ENCODE measurements at places on chromosomes 1 and 21.

- no peak for DNase-seq
These were observed 34.9 kb downstream of the GPR3 start for GRCh38 chr1:27427329-27427728.

DNA sequence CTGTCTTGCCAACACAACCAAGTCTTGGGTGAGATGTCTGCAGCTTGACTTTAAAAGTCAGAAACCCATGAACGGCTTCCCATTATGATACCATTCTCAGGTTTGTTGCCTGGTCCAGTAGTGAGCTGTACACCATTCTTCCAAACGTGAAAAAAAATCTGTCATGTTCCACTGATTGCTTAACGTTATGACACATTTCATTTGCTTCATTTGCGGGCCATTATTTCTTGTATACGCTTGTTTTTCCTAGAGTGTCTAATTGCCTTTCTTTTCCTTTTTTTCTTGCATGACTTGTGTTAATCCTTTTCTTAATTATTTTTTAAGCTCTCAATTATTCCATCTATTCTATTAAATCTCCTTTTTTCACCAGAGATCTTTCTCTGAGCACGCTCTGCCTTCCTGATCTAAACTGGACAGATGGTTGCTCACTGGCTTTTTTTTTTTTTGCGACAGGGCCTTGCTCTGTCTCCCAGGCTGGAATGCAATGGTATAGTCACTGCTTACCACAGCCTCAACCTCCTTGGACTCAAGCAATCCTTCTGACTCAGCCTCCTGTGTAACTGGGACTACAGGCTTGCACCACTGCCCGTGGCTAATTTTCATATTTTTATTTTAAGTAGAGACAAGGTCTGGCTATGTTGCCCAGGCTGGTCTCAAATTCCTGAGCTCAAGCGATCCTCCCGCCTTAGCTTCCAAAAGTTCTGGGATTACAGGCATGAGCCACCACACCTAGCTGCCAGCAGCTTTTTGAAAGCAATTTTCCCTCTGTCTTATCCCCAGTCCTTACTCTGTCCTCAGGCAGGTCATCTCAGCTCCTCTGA is 31.7 kb upstream of the CAMTA1 start:
- no peak for DNase-seq

GRCh38 chr21:31490443-31490842 is 146.4 kb upstream of the TIAM1 start:
- DNase-seq, result no peak

- no peak for DNase-seq
These were observed 15.4 kb downstream of the COL9A2 start for GRCh38 chr1:40301541-40302299.

DNA sequence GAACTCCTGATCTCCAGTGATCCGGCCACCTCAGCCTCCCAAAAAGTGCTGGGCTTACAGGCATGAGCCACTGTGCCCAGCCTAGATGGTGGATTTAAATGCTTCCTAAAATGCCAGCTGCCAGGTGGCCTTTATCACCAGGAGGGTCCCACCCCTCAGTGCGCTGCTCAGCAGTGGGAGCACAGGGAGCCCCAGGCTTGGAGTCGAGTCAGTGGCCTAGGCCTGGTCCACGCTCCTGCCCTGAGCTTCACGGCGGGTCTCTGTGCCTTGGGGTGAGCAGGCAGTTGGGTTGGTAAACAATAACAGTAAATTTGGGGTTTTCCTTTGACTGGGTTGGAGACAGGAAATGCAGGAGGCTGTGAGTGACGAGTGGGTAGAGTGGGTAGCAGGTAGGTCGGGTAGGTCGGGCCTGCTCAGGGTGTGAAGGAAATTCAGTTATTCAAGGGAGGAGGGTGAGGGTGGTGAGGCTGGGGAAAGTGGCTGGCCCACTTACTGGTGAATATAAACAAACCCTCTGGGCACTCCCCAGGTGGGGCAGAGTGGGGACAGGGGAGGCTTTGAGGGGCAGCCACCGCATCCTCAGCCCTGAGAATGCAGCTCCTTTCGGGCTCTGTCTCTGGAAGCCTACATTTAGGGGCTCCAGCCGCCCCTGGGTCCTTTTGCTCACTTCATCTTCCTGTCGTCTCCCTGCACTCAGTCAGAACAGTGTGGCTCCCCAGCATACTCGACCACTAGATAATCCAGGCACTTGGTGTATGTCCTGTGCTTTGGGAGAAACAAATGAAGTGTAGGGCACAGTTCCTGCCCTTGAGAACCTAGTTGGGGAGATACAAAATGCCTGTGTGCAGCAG is 33.5 kb upstream of the IL19 start:
- DNase-seq, result peak; percentile 58

DNA sequence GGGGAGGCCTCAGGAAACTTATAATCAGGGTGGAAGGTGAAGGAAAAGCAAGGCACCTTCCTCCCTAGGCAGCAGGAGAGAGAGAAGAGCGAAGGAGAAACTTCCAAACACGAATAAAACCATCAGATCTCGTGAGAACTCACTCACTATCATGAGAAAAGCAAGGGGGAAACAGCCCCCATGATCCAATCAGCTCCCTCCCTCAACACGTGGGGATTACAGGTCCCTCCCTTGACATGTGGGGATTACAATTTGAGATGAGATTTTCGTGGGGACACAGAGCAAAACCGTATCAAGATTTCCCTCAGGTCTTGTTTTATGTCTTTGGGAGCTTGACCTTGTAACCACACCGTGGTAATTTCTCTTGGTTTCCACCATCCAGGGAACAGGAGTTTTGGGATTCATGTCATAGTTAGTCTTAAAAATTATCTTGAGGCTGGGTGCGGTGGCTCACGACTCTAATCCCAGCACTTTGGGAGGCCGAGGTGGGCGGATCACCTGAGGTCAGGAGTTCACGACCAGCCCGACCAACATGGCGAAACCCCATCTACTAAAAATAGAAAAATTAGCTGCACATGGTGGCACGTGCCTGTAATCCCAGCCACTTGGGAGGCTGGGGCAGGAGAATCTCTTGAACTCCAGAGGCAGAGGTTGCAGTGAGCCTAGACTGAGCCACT is 47.2 kb upstream of the NBPF3 start:
- DNase-seq, result no peak

- no peak for DNase-seq
These were observed 5.2 kb upstream of the EXTL1 start for GRCh38 chr1:26016258-26016952.

- no peak for DNase-seq
These were observed 21.0 kb upstream of the ERRFI1 start for GRCh38 chr1:8047112-8047511.

DNA sequence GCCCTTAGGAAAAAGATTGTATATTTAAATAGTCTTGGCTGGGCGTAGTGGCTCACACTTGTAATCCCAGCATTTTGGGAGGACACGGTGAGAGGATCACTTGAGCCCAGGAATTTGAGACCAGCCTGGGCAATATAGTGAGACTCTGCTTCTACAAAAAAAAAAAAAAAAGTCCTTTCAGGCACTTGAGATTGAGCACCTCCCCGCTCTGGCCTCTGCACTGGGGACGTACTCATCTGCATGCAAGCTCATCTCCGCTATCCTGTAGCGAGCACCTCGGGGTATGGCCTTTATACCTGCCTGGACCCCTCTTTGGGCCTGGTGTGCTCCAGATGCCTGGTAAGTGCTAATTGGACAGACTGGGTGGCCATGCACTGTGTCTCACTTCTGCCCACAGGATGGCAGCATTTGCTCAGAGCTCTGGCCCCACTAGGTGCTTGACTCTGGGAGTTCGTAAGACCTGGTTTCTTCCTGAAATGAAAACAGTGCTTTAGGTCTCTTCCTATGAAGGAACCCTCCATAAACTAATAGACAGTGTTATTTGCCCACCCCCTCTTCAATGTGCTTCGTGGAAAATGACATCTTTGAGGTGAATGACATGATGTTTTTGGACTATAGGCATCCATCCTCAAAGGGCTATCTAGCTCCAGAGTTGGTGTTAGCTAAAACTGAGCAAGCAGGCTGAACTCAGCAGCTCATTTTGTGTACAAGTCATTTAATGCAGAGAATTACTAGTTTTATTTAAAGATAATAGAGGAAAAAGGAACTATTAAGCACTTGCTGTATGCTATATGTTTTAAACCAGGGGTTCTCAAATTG is 61.7 kb upstream of the ADAR start:
- DNase-seq, result peak; percentile 70

- peak; percentile 18 for DNase-seq
These were observed 41.3 kb downstream of the ARID4B start for GRCh38 chr1:235286667-235287066.

GRCh38 chr1:195218428-195219212 is 1389.6 kb downstream of the KCNT2 start:
- DNase-seq, result no peak

DNA sequence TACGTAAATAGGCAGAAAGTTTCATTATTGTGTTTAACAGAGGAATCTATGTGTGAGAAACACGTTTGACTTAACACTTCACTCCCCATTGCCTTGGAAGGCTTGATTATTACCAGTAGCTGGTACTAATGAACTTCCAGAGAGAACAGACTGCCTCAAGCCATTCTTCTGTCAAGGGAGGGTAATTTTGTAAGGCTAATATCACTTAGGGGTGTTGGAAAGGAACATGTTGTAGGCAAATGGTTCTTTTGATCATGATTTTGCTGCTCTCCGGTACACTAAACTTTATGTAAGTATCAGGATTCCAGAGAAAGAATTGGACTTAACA is 1.8 kb downstream of the LAMC1 start:
- no peak for DNase-seq

GRCh38 chr21:45250914-45251634 is 36.6 kb downstream of the POFUT2 start:
- no peak for DNase-seq

- no peak for DNase-seq
These were observed 17.3 kb downstream of the SLC1A7 start for GRCh38 chr1:53125122-53125521.

DNA sequence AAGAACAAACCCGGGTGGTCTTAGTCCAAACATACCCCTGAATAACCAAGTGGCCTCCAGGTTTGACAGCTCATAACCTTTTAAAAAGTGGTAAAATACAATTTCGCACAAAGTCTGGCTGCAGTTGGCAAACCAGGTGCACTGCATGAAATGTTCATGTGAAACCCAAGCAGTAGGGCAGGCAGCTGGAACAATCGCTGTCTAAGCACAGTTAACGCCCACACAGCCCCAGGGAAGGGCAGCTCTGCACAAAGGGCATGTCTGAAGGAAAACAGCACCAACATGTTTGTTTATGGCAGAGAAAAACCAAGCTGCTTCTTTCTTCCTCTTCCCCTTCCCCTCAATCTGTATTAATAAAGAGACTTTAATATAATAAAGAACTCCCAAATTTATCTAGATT is 49.5 kb downstream of the KIAA1614 start:
- no peak for DNase-seq

DNA sequence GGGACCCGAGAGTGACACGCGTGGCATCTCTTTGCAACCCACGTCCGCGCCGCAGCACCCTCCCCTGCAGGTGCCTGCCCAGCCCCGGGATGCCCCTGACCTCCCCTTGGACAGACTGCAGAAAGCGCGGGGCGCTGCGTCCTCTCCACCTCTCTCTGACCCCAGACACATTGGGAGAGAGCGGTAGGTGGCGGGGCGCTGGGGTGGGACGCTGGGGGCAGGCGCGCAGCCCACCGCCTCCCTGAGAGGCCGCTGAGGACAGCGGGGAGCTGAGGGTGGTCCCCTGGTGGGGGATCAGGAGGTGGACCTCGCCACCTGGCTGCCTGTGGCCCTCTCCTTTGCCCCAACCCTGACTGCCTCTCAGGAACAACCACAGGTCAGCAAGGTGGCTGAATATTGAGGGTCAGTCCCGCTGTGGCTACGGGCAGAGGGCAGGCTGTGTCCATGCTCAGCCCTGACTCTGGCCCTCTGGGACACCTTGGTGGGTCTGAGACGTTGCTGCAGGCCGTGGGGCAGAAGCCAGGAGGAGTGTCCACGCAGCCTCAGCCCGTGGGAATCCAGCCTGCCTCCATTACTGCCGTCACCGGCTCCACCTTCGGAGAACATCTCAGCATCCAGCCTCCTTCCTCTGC is 761 bp upstream of the UBE2J2 start:
- DNase-seq, result no peak

GRCh38 chr1:161171191-161171590 is 5.0 kb downstream of the PPOX start:
- DNase-seq, result no peak

GRCh38 chr1:204623894-204624361 is 61.6 kb downstream of the LRRN2 start:
- no peak for DNase-seq

GRCh38 chr1:25757151-25757845 is 42.7 kb upstream of the SELENON start:
- no peak for DNase-seq

- no peak for DNase-seq
These were observed 60.4 kb upstream of the TNFSF4 start for GRCh38 chr1:173267453-173267945.

DNA sequence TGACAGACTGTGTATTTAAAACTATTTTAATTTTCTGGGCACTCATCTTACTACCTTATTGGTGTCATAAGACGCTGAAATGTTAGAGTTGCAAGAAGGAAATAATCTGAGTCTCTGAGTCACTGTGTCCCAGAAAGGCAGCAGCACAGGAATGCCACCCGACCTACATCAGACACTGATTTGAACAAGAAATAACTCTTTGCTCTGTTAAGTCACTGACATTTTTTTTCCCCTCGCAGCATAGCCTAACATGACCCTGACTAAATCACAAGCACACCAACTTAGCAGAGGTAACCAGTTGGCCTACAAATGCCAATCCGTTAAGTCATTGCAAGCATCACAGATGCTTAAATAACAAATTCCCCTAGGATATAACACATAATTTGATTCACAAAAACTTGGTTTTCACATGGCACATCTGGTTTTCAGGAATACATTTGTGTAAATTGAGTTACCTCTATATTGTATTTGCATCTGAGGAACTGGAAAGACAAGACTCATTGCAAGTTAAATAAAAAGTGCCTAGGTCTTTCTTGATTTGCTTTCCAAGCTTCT is 349.1 kb downstream of the SEC16B start:
- no peak for DNase-seq

DNA sequence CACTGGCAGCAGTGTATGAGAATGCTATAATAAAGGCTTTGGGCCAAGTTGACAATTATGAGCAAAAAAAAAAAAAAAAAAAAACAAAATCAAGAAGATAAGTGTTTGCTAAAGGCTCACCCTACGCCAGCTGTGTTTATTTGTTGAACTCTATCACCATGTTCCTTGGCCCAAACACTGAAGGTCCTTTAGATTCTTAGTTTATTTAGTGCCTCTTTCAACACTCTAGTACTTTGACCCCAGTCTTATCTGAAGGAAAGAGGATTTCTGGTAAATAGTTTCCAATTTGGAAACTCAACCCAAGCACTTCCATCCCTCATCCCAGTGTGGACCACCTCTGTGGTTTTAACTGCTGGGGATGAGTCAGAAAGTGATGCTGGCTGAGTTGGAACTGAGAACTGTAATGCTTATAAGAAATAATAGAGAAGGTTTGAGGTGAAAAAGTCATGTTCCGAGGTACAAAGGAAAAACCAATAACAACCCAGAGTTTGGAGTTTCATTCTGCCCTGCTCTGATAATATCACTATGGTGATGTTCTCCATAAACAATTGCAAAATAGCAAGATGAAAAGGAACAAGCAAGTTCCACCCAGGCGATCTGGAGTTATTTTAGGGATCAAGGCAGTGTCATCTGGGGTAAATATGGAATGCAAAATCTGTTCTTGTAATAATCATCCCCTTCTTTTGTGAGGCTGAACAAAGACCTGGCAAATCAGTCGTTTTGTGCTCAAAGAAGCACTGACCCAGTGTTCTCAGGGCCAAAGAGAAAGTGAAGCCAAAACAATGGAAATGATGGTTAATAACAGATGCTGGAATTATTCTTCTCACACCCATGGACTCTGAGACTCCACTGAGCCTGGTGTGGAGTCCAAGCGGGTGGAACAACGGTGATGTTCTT is 19.7 kb upstream of the CAPZB start:
- DNase-seq, result no peak
